ENCODE measurements at places on chromosomes 5 and 9.

GRCh38 chr9:71353720-71354119 lies 232.3 kb upstream of the TRPM3 start:
- DNase-seq, result no peak

GRCh38 chr9:79741381-79741780 lies 169.6 kb downstream of the TLE4 start:
- no peak for DNase-seq

DNA sequence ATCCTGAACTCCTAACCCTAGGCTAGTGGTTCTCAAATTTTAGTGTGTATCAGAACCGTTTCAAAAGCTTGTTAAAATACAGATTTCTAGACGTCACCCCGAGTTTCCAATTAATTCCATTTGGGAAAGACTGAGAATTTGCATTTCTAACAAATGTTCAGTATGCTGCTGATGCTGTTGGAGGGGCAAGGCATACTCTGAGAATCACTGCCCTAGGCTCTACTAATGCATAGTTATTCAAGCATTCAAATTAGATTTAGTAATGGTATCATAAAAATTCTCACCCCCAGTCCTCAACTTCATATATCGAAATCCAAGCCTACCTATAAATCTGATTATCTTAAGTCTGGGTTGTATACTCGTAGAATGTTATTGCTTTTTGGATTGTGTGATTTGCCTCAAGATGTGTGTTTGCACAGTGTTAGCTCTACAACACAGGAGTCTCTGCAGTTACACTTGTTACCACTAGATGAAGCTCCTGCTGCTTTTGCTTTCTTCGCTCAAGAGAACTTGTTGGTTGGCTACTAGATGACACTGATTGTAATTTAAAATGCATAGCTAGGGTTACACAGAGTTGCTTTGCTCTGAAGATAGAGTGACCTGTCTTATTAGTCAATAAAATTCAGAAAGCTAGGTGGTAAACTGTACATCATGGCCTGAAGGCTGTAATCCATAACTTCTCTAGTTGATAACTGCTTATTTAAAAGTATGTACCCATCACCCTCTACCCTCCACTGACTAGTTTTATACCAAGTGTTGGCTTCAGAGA lies 7.5 kb upstream of the ERAP2 start:
- no peak for DNase-seq

DNA sequence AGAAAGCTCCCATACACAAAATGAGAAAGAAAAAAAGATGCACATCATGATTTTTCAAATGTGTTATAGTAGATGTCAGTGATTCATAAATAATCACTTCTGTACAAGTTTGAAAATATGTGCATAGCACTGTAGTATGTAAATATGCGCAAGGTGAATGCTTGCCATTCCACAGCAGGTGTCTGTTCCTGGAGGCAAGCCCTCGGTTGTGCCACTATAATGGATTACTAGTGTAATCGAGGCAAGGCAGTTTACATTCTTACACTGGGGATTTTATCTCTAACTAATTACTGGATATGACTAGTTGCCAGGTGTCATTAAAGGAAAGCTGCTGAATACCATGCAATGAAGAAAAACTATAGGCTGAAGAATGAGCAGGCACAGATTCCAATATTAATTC lies 93.6 kb downstream of the ARHGEF28 start:
- no peak for DNase-seq
